ENCODE measurements at places on chromosomes 6 and 20. TPM values are rescaled to one million over a fixed set of nuclear protein-coding genes. Genes with fewer than 3 reads are reported as not detected.
A peak's percentile ranks its signal among the peaks of the same experiment; 100 is the strongest.

Gene HFE
- total RNA-seq, result 4.3 TPM

Gene KATNA1
- 27.2 TPM for total RNA-seq

DNA sequence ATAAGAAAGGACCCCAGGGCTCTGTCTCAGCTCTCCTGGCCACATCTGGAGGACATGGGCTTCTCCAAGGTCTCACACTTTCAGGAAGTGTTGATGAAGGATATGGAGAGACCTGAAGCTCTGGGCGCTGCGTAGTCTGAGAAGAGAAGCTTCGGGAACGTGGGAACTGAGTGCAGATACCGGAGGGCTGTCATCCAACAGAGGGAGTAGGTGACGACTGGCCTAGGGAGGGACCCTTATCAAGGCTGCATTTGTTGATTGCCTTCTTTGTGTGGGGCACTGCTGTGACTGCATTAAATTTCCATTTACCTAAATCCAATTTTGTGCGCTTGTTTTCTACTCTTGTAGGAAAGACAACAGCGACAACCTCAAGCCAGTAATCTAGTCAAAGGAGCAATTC, 63.4 kb downstream of the PLG start:
- DNase-seq, result no peak

- DNase-seq, result no peak
Observed at GRCh38 chr6:69584536-69584912, 212.3 kb downstream of the LMBRD1 start.

- no peak for DNase-seq
Observed at GRCh38 chr6:20360471-20361119, 41.1 kb upstream of the E2F3 start.

DNA sequence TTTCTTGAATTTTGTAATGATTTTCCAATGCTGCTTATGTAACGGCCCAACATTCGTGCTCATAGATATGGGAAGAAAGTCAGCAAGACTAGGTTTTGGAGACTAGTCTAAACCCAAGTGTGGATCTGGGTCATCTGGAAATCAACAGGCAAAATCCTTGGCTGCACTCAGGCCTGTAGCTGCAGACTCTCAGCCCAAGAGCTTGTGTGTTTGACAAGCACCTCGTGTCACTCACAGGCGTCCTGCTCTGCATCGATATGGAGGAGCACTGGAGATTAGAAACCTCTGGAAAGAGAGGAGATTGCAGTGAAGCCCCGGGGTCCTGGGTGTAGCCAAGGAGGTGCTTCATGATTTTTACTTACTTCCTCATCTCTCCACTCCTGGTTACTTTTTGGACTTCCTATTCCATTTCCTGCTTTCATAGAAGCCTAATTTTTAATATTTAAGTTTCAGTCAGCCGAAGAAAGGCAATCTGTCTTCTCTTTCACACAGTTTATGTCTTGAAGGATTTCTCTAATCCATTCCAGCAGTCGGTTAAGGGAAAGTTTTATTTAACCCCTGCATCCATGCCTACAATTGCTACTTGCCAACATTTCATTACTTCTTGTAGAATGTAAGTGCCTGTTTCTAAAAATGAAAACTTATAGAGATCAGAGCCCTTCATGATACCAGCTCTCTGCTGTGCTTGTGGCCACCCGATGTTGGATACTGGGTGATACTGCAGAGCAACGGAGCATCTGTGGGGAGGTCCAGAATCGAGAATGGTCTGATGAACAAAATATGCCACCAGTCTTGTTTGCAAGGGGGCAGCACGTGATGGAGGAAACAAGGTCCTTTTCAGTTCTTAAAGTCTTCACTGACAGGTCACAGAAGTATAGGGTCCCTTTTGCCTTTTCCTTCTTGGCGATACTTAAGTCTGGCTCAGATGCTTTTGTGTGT, 296.3 kb downstream of the QKI start:
- DNase-seq, result no peak

GRCh38 chr6:121697921-121698320, 262.5 kb downstream of the GJA1 start:
- no peak for DNase-seq

GRCh38 chr6:109237077-109237985, 142.0 kb downstream of the CEP57L1 start:
- peak; percentile 31 for DNase-seq

- DNase-seq, result no peak
Observed at GRCh38 chr20:62549499-62550086, 73.8 kb upstream of the GATA5 start.

GRCh38 chr20:23368316-23369071, 6.5 kb downstream of the GZF1 start:
- DNase-seq, result no peak

DNA sequence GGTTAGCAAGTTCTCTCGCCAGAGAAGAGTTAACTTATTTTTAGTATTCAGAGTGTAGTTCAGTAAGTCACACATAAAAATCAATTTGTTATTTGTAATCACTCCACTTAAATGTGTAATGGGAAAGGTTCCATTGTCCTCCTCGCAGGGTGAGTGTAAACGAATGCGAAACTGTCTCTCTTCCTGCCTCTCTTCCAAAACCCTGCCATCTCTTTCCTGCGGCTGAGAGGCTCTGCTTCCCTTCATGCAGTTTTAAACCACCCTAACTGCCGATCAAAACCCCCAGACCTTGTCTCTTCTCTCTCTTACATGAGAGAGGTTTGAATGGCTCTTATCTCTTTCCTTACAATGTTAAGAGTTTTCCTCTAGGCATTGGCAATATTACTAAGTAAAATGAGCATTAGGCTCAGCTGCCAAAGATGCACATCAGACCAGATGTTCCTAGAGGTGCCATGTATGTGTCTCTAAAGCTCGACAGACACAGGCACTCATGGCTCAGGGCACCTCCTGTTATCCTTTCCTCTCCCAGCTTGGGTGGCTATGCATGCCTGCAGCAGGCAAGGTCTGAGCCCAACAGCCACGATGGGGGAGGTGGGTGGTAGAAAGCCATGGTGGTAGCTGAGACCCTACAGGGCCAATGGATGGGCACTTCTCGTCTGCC, 91.2 kb downstream of the JARID2 start:
- no peak for DNase-seq

DNA sequence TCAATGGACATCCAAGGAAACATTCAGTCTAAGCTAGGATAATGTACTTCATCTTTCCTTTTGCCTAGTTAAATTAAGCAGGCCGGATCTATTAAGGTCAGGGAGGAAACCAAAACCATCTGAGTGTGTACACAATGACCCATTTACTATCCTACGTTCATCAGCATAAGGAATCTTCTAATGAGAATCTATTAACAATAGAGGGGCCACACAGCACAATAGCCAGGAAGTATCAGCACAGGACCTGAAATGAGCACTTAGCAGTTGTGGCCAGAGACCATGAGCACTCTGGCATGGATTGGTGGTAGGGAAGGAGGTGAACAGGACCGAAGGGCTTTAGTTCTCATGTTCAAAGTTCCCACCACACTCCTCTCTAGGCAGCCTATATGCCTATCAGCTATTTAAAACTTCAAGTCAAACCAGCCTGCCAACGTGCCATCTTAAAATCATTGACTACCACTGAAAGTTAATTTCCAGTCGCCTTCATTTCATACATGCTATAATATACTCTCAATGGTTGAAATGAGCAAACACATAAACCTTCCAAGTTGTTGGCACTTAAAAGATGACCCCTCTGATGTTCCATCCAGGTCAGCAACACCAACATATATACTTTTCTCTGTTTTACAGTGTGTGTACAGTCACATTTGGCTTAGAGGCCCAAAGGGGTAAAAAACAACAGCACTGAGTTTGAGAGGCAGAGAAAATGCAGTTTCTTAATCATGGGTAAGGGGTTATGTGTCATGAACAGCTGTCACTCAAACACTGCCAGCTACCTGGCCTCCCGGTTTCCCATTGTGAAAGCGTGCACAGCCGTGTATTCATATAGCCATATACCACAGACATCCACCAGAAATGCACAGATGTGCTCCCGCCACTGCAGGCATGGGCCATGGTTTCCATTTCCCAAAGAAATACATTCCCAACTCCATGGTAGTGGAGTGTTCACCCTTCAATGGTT, 184.3 kb downstream of the TBXT start:
- DNase-seq, result no peak

- DNase-seq, result no peak
Observed at GRCh38 chr20:38727607-38728190, 3.4 kb downstream of the SLC32A1 start.

- no peak for DNase-seq
Observed at GRCh38 chr6:135488023-135488422, 9.5 kb downstream of the AHI1 start.

GRCh38 chr6:3449750-3450305, 7.0 kb downstream of the SLC22A23 start:
- DNase-seq, result no peak

- DNase-seq, result peak; percentile 8
Observed at GRCh38 chr6:13847326-13848050, 33.1 kb upstream of the MCUR1 start.

- DNase-seq, result no peak
Observed at GRCh38 chr6:125077453-125077852, 76.1 kb upstream of the TPD52L1 start.

GRCh38 chr6:169555971-169556617, 145.7 kb downstream of the WDR27 start:
- no peak for DNase-seq

GRCh38 chr6:4961322-4962168, 42.3 kb downstream of the RPP40 start:
- DNase-seq, result no peak

DNA sequence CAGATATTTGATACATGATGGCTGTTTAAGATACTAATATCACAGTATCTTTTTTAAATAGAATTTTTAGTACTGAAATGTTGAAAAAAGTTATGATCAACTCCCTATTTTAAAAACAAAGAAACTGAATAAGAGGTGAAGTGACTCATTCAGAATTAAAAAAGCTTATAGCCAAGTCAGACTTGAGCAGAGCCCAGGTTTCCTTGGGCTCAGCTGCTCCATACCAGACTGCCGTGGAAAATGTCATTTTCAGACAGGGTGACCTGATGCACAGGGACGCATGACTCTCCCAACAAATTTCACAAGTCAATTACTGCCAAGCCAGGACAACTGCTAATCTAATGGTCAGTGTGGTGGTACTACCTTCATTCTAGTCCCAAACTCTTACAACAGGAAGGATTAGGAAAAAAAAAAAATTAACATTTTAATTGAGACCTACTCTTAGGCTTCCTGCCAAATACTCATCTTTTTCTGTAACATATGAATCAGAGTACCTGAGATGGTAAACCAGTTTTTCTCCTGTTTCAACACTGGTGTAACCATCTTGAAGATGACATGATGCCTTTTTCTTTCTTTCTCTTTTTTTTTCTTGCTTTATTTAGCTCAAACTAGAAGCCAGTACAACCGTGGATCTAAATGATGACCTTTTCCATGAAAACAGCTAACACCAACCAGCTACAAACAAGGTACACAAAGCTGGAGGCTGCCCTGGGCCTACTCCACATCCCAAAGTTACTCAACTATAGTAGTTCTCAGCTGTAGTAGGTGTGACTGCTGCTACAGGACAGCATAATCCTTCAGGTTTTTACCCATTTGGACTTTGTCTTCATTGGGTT, 30.5 kb downstream of the SLC22A23 start:
- no peak for DNase-seq

GRCh38 chr6:75283907-75284631, 523 bp downstream of the TMEM30A start:
- peak; percentile 37 for DNase-seq

GRCh38 chr6:32214126-32214525, 9.7 kb downstream of the NOTCH4 start:
- DNase-seq, result no peak

DNA sequence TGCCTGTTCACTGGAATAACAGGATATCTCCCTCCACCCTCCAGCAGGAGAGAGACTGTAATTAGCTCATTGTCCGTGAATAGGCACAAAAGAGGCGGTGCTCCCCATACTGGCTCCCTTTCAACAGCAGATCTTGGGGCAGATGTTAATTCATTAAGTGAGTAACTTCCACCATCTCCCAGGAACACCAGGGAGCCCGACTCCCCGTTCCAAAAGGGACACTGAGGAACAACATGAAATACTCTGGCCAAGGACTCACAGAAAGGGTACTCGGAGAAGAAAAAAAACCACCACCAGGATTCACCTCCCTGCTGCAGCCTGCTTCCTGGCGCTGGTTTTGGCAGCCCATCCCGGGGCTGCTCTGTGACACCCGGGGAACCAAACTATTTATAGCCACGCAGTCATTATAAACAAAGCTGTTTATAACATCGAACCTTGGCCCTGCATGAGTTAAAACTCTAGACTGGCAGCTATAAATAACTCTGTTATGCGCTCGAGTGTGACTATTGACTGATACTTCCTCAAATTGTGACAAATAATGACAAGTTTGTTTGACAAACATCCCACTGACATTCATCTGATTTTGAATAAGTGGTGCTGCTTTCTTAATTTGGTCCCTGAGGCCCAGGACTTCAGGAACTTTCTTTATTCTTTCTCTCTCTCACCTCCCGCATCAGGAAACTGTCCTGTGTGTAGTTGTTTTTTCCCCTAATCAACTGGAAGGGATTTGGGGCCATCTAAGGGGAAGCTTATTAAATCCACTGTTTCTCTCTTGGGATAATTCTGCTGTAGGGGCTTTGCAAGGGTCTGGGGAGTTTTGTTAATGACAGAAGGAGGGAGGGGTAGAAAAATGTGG, 521.6 kb downstream of the CD83 start:
- no peak for DNase-seq

DNA sequence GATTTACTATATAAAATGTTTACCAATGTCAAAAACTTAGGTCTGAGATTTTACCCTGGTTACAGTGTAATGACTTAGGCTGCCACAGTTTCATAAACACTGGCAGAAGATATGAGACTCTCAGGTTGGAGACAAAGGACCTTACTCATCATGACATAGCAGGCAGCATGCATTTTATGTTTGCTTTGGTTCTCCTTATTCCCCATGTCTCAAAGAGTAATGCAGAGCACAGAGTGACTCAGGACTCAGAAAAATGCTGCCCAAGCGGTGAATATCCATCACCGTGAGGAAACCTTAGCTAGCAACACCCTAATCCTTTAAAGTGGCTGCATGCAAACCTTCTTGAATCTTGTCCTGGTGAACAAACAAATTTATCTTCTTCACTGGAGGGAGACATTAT, 112.1 kb upstream of the EYS start:
- no peak for DNase-seq

DNA sequence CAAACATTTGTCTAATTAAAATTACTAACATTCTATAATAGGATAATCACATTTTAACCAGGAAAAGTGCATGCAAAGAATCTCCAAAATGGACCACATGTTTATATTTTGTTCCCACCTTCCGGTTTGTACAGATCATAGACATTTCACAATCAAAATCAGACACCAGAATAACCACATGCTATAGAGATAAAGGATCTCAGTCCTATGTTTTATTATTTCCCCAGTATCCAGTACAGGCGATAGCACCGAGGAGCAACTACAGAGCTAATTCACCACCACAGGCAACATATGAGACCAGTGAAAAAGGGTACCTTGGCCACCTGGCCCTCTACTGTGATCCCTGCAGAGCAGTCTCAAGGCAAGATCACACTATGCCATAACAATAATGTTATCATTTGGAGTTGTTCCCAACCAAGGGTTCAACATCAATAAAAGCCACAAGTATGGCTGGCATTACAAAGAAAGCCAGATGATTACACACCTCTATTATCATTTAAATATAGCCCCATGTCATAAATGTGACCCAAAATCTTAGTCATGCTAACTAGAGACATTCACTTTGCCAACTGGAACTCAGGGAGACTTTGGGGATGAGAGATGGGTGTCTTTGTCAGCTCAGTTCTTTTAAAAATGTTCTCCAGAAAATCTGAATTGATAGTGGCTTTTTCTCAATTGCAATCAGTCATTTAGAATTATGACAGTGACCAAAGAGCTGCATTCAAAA, 46.7 kb downstream of the RALGAPA2 start:
- no peak for DNase-seq

Data from activated CD8-positive, alpha-beta T cell treated with anti-CD3 and anti-CD28 coated beads, Interleukin-2, amount 10 ng/mL, durations not matched to agents 7 days and 5 days (primary cell).